CD8-positive, alpha-beta T cell (primary cell): ENCODE measurements at places on chromosomes 5 and 9.

DNA sequence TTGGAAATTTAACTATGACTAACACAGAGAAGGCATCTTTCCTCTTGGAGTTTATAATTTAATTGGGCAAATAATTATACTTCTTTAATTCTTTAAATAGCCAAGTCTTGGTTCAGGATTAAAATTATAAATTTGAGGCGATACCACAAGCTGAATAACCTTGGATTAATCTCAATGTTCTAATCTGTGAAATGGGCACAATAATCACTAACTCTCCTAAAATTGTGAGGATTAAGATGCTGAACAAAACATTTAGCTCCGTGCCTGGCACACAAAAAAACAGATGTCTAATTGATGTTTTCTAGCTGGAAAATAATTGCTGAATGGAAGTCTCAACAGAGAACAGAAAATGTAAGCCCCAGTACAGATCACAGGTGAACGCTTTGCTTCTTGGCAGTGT lies 69.7 kb upstream of the TRIM32 start:
- no peak for DNase-seq

GRCh38 chr5:115418788-115419187 lies 122.3 kb upstream of the CCDC112 start:
- DNase-seq, result no peak

DNA sequence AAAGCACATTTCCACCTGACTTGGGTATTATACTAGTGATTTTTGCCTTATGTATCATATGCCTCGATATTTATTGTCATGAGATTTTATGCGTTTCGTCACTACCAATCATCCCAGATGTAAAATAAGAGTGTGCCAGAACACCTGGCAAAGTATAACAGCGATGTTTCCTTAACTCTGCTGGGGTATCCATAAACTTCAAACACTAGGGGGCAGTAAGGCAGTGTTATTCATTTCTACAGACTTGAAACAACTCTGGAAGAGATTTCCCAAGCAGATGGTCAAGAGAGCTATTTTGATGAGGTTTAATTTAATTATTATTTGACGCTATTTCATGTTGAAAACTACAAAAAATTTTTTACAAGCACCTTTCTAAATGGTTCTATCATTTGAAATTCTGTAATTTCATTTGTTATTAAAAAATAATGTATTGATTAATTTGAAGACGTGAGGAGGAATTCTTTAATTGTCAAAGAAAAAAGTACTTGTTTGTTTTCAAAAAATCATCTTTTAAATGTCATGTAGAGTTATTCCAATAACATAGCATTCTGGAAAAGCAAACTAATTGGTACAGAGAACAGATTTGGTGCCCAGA lies 388.5 kb upstream of the CTNND2 start:
- DNase-seq, result no peak

GRCh38 chr9:86994231-86994630 lies 46.9 kb upstream of the GAS1 start:
- DNase-seq, result no peak

- DNase-seq, result no peak
Observed at GRCh38 chr5:128290152-128290858, 206.7 kb downstream of the SLC12A2 start.

GRCh38 chr9:122346478-122347347 lies 24.1 kb upstream of the PTGS1 start:
- DNase-seq, result no peak

GRCh38 chr9:86974421-86974820 lies 27.1 kb upstream of the GAS1 start:
- DNase-seq, result no peak

DNA sequence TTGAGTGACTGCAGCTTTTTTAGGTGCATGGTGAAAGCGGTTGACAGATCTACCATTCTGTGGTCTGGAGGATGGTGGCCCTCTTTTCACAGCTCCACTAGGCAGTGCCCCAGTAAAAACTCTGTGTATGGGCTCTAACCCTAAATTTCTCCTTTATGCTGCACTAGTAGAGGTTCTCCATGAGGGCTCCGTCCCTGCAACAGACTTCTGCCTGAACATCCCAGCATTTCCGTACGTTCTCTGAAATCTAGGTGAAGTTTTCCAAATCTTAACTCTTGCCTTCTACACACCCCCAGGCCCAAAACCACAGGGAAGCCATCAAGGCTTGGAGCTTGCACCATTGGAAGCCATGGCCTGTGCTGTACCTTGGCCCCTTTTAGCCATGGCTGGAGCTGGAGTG lies 1898.1 kb upstream of the NUDT12 start:
- DNase-seq, result no peak

DNA sequence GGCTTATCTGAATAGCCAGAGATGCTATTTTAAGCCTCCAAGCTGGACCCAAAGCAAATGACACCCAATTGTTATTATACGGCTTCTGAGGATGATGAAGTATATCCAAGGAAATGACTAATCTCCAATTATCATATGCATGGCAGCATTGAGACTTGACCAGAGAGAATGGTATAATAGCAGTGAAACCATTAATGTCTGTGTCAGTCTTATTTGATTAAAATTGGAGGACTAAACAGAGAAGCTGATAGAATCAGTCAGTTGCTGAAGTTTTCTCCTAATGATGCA lies 200.5 kb downstream of the EFNA5 start:
- no peak for DNase-seq

- no peak for DNase-seq
Observed at GRCh38 chr9:127585161-127585819, 26.8 kb upstream of the STXBP1 start.

GRCh38 chr9:68932458-68932857 lies 81.5 kb downstream of the PRKACG start:
- DNase-seq, result no peak

- no peak for DNase-seq
Observed at GRCh38 chr5:172343741-172344140, 60.2 kb upstream of the UBTD2 start.

DNA sequence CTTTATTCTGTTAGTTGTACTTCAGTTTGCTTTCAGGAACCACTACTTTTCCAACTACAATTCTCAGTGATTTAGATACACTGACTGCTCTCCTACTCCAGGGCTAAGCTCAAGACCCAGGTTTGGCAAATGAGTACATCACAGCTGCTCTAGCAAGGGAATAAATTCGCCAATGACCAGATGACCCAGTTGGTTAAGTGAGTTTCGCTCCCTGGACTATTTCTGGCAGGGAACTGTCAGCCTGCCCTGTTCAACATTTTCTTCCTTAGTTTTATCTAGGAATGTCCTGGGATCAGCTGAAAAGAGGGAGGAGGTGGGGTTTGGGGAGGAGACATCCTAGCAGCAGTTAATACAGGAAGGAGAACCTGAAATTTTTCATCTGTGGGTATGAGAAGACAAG lies 6.4 kb upstream of the STARD4 start:
- no peak for DNase-seq

GRCh38 chr9:114549697-114550330 lies 37.8 kb upstream of the ATP6V1G1 start:
- DNase-seq, result no peak

DNA sequence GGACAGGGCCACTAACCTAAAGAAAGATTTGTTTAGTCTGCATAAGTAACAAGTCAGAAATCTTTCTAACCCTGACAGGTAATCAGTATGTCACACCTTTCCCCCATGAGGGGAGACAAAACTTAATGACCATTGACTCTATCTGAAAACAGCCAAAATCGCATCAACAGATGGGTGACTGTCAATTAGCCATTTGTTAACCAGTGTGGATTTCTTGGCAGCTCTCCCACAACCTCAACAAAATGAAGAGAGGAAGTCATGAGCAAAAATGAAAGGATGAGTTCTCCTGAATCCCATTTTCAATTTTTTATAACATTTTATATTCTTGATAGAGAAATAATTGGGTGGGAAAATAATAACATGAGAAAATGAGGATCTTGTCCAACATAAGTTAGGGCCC lies 84.6 kb upstream of the SNX2 start:
- no peak for DNase-seq

- peak; percentile 2 for DNase-seq
Observed at GRCh38 chr5:396531-396961, 46.4 kb upstream of the EXOC3 start.

GRCh38 chr5:152349683-152350526 lies 55.2 kb downstream of the NMUR2 start:
- no peak for DNase-seq

- no peak for DNase-seq
Observed at GRCh38 chr5:116510517-116510916, 64.1 kb downstream of the SEMA6A start.

- DNase-seq, result no peak
Observed at GRCh38 chr9:3479514-3480352, 46.1 kb downstream of the RFX3 start.

GRCh38 chr9:34485822-34486221 lies 27.2 kb downstream of the DNAI1 start:
- no peak for DNase-seq

DNA sequence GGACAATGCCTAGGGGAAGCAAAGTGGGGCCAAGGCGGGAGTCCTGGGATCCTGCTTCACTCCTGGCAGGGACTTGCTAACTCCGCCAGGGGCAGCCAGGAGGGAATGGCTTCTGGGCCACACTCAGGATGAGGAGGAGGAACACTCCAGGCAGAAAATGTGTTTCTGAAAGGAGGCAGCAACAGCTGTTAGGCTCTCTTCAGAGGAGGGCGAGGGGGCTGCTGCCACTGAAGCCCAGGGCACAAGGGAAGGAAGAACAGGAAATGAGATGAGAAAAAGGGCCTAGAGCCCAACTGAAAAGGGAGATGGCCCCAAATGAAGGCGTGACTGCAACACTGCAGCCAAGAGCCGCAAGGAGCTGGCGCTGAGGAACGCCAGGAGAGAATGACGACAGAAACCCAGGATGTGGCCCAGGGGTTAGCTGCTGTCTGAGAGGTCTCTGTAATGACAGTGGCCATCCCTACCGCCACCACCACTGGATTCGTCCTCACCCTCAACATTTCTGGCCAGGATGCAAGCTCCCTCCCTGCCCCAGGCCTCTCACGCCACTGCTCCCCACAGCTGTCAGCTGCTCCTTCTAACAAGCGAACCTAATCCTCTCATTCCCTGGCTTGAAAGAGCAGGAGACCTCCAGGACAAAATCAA lies 15.8 kb downstream of the PSMB7 start:
- DNase-seq, result no peak

DNA sequence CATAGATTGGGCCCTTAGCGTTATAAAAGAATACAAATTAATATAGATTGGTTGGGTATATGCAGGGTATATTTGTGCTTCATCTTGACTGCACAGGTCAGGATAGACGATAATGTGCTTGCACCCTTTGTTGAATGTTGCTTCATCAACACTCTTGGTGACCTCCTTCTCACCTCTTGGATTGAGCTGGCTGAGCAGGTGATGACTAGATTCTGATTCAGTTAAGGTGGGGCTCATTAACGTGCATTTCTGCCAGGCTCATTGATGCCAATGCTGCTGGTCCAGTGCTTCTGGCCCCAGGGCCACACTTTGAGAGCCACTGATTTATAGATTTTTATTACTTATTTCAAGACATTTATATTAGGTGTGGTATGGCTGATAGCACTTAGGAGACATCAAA lies 27.7 kb downstream of the PCSK5 start:
- DNase-seq, result no peak

GRCh38 chr9:124843456-124844034 lies 9.7 kb upstream of the WDR38 start:
- DNase-seq, result no peak

GRCh38 chr9:120350596-120350995 lies 229.4 kb downstream of the CDK5RAP2 start:
- DNase-seq, result no peak
